ENCODE measurements at places on chromosomes 7 and 10. TPM values are rescaled to one million over a fixed set of nuclear protein-coding genes. Genes with fewer than 3 reads are reported as not detected.
A peak's percentile ranks its signal among the peaks of the same experiment; 100 is the strongest.

GRCh38 chr7:110246118-110246517 lies 844.8 kb upstream of the LRRN3 start:
- no peaks in the 10 kb centered on the region for H3K36me3 ChIP-seq
- no peak for DNase-seq
- H3K27me3 ChIP-seq, result no peaks in the 10 kb centered on the region
- no peak overlapping the region for H3K27ac ChIP-seq
- no peaks in the 10 kb centered on the region for H3K4me1 ChIP-seq

- H3K4me1 ChIP-seq, result no peaks in the 10 kb centered on the region
- no peaks in the 10 kb centered on the region for H3K27me3 ChIP-seq
- no peaks in the 10 kb centered on the region for H3K36me3 ChIP-seq
Measured at GRCh38 chr10:118106426-118106825, 59.7 kb upstream of the RAB11FIP2 start.

Gene ANKRD1
- total RNA-seq, result 30.4 TPM

DNA sequence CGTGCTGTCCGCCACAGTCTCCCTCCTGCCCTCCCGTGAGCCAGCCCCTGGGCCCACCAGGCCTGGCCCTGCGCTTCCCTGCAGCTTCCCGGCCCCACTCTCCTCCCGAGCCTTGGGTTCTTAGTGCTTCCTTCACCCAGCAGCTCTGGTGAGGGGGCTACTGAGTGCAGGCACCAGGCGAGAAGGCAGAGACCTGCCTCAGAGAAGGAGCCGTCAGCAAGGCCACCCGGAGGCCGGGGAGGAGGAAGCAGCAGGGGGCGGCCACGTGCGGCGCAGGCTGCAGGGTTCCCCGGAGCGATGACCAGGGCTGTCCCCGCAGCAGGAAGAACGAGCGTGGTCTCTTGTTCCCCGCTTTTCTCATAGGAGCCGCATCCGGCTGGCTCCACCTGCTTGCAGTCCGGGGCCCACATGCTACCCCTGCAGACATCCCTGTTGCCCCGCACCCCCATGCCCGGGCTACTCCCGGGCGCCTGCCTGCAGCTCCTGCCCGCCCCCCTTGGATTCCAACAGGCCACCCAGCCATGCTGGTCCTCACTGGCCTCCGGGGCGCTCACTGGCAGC lies 20.5 kb downstream of the YKT6 start:
- no peaks in the 10 kb centered on the region for H3K36me3 ChIP-seq
- no peaks in the 10 kb centered on the region for H3K4me1 ChIP-seq
- H3K27me3 ChIP-seq, result no peaks in the 10 kb centered on the region

GRCh38 chr10:97851341-97852001 lies 1.8 kb downstream of the GOLGA7B start:
- no peak overlapping the region for H3K27ac ChIP-seq
- DNase-seq, result no peak
- H3K4me3 ChIP-seq, result no peak overlapping the region
- H3K27me3 ChIP-seq, result peaks cover 9% of the 10 kb centered on the region
- peaks cover 14% of the 10 kb centered on the region for H3K4me1 ChIP-seq

GRCh38 chr10:89861584-89862301 lies 160.4 kb downstream of the KIF20B start:
- no peaks in the 10 kb centered on the region for H3K27me3 ChIP-seq
- H3K36me3 ChIP-seq, result no peaks in the 10 kb centered on the region
- no peak overlapping the region for H3K4me3 ChIP-seq
- H3K4me1 ChIP-seq, result peaks cover 2% of the 10 kb centered on the region

Gene RBM48
- total RNA-seq, result 17.9 TPM

Gene AKR1D1
- not detected for total RNA-seq

- H3K36me3 ChIP-seq, result no peaks in the 10 kb centered on the region
- no peak overlapping the region for H3K4me3 ChIP-seq
- DNase-seq, result no peak
- no peak overlapping the region for H3K27ac ChIP-seq
Measured at GRCh38 chr7:22670422-22670815, 56.6 kb upstream of the IL6 start.

DNA sequence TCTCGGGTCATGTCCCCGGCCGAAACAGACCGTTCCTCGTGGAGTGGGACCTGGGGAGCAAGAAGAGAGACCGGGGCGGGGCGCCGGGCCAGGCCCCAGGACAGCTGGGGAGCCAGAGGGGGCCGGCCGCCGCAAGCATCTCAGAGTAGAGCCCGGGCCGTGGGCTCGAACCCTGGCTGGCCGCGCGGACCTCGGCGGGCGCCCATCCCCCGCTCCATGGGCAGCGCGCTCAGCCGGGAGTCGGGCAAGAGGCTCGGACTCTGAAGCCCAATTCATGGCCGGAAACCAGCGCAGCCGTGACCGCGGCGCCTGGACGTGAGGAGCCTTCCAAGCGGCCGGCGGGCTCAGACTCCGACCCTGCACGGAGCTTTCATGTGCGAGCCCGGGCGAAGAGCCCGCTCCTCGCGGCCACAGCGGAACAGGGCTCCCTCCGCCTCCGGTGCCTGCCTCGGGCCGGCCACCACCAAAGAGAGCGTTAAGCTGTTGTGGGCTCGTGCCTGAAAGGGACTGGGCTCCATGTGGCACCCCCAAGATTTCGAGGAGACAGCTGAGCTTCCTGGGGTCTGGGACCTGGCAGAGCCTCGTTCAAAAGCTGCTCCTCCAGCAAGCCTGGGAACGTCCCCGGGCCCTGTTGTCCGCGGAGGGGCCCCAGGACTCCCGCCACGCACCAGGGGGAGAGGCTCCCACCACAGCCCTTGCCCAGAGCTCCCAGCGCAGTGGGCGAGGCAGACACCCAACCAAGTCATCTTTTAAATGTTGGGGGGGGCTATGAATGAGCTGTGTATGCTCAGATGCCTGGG lies 757 bp upstream of the GRID1 start:
- DNase-seq, result peak; percentile 87
- H3K36me3 ChIP-seq, result no peaks in the 10 kb centered on the region
- H3K4me1 ChIP-seq, result peaks cover 39% of the 10 kb centered on the region
- H3K4me3 ChIP-seq, result peak overlapping the region; percentile 58
- H3K27ac ChIP-seq, result no peak overlapping the region
